ENCODE measurements at places on chromosomes 11 and 22.

GRCh38 chr22:46132830-46133587 lies 17.3 kb upstream of the PPARA start:
- DNase-seq, result no peak

GRCh38 chr22:43697894-43698293 lies 114.2 kb downstream of the EFCAB6 start:
- DNase-seq, result no peak

DNA sequence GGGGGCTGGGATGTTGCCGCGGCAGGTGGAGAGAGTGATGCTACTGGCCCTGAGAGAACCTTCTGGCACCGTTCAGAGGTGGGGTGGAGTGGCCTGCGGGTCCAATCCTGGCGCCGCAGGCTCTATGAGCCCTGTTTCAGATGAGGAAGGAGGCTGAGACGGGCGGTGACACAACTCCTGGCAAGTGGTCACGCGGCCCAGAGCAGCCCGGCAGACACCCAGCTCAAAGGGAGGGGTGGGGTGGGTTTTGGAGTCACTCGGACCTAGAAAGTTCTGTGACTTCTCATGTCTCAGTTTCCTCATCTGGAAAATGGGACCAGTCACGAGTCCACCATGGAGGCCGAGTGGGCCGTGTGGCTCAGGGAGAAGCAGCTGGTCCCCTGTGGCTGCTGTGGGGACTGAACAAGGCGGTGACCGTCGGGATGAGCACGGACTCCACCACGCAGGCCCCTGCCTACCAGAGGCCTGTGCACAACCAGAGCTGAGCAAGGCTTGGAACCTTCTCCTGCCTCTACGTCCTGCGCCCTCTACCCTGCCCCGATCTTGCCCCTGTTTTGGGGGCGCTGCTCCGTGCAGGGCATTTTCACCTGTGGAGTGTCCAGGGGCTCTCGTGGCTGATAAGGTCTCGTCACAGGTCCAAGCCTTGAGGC lies 3.7 kb downstream of the TSPO start:
- no peak for DNase-seq

- no peak for DNase-seq
Observed at GRCh38 chr11:75510004-75510722, 15.6 kb downstream of the GDPD5 start.

GRCh38 chr11:60923800-60924109 lies 505 bp upstream of the TMEM132A start:
- no peak for DNase-seq

DNA sequence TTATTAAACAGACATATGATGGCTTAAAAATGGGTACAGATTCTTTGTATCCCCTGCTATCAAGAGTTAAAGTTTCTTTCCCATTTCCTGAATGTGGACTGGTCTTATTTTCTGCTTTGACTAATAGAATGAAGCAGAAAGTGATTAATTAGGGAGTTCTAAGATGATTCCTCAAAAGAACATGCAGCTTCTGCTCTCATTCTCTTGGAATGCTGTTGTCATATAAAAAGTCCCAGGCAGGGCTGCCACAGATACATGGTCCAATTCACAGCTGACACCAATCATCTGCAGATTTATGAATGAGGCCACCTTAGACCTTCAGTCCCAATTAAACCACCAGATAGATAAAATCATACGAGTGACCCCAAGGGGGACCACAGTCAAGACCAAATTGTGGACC lies 844.5 kb upstream of the RAG2 start:
- DNase-seq, result no peak

DNA sequence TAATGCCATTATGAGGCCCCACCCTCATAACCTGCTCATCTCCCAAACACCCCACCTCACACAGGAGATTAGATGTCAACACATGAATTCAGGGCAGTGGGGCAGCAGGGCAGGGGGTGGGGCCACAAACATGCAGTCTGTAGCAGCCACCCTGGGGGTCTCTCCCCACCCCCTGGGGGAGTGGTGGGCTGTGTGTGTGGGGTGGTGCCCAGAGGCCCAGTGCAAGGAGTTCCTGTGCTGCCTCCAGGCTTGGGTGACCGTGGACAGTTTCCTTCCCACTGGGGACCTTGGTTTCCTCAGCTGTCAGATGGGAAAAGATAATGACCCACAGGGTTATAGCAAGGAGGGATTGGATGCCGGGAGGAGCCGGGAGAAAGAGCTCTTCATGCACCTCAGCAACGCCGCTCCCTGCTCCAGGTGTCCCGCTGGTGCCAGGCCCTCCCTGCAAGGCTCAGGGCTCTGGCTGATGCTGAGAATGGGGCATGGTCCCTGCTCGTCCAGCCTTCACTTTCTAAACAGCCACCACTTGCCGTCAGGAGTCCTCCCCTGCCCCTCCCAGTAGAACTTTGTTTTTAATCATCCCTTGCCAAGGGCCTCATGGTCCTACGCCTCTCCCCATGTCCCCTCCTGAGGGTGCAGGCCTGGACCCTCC lies 2.0 kb upstream of the MRGPRF start:
- DNase-seq, result no peak

GRCh38 chr11:97738751-97739150 lies 1282.0 kb upstream of the CNTN5 start:
- DNase-seq, result no peak

- no peak for DNase-seq
Observed at GRCh38 chr11:111059726-111060125, 185.8 kb upstream of the POU2AF2 start.

DNA sequence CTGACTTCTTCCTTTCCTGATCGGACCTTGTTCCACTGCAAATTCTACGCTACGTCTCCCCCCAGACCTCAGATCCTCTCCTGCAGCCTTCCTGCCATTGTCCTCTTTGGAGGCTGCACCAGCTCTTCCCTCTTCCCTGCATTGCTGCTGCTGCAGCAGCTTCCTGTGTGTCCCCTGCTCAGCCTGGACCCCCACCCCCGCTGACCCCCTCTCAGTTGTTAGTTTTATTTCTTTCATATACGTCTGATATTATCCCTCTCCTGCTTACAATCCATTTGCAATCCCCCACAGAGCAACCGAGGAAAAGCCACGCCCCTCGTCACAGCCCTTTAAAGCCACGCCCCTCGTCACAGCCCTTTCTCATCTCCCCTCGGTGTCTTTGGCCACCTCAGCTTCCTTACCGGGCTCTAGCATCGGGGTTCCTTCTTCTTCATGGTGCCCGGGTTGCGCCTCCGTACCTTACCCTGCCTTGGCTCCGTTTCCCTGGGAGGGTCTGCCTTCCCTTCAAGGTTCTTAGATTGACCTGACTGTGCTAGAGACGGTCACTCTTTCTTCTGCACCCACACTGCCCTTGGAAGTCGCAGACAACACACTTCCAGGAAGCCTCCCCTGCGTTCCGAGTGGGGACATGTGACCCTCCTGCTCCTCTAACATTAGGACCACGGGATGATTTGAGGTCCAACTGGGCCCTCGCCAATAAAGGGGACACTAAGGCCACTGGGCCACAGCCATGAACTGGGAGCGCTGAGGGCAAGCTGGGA lies 4.8 kb downstream of the MRGPRG start:
- no peak for DNase-seq

DNA sequence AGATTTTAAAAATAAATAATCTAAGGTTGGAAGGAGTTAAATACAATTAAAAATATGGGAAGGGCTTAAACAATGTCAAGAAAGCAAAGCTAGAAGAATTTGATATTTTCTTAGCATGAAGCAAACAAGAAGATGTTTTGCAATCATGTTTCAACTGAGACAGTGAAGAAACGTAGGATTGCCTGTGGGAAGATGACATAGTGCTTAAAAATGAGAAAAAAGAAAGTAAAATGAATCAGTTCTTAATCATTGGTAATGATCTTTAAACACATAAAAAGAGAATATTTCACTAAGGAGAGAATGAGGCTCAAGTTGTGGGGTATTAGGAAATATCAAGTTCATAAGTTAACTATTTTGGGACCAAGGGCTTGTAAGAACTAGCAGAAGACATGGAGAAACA lies 855.0 kb downstream of the METTL15 start:
- DNase-seq, result no peak

Measured in T-helper 2 cell (primary cell).